PC-3 (cell line): ENCODE measurements at places on chromosomes 7 and 10. TPM values are rescaled to one million over a fixed set of nuclear protein-coding genes. Genes with fewer than 3 reads are reported as not detected.

ZNF488 gene
- total RNA-seq: 1.7 and 2.1 TPM in 2 replicates

DNA sequence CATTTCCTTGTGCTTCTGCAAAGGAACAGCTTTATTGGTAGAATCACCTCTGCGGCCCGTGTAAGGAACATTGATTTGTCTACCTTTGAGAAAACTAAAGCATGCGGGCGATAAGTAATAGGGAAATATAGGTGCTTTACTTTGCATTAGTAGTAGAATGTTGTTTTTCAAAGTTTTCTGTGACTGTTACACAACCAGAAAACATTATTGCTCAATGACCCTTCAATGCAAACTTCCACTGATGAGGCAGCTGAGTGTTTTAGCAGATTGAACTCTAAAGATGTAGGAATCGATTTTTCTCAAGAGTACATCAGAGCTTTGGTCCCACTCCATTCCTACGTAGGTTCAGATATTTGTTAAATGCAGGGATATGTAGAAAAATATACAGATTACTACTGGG, 427.8 kb downstream of the DNAJB9 start:
- no peak for DNase-seq

DNA sequence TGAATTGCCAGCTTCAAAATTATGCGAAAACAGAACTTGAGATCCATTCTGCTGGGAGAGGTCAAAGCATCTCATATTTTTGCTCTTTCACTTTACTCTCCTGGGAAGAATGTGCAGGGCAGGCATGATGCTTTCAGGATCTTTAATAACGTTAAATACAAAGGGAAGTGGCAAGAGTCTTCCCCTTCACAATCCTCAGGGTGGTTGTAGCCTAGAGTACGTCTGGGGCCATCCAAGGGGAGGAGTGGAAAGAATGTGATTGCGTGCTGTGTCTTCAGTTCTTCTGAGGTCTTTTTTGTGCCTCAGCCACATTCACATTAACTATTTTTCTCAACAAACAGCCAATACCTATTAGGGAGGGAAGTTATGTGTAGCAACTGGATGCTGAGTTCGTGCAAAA, 207.3 kb downstream of the HGF start:
- no peak for DNase-seq

- peak; percentile 39 for DNase-seq
Measured at GRCh38 chr7:9835199-9835598, 1138.5 kb upstream of the PHF14 start.

NEUROG3 gene
- not detected in 2 replicates for total RNA-seq

DNA sequence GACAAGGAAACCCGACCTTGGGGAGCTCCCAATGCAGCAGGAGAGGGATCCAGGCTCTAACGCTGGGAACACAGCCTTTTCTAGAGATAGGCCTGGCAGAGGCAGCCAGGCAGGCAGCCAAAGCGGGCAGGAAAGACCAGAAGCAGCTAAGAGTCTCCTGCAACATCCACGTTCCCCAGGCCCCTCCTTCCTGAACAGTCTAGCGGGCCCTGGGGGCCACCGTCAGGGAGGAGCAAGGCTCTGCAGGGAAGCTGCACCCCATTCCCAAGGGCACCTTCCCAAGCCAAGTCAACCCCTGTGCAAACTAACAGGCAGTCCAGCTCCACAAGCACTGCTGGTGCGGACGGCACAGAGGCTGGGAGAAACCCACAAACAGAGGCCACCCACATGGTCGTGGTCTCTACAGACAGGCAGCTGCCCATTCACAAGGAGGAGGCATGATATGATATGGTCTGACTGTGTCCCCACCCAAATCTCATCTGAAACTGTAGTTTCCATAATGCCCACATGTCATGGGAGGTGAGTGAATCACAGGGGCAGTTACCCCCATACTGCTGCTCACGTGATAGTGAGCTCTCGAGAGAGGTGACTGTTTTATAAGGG, 115.7 kb downstream of the MAD1L1 start:
- DNase-seq: no peak

GIMAP1 gene
- total RNA-seq: not detected in 2 replicates

DNA sequence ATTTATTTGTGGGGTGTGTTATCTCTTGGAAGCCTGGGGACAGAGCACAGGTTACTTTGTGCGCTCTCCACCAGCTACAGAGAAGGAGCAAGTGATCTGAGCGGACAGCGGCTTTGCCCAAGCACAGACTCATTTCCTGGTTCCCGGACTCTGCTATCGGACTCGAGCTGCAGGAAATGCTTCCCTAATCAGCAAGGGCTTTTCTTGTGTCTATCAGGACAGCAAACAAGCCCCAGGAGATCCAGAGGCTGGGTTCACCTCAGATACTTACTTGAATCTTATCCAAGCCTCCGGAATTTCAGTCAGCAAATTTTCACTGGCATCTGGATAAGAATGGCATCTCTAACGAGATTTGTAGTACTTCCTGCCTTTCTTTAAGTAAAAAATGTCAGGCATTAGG, 27.8 kb downstream of the MRC1 start:
- DNase-seq: peak; percentile 46

DNA sequence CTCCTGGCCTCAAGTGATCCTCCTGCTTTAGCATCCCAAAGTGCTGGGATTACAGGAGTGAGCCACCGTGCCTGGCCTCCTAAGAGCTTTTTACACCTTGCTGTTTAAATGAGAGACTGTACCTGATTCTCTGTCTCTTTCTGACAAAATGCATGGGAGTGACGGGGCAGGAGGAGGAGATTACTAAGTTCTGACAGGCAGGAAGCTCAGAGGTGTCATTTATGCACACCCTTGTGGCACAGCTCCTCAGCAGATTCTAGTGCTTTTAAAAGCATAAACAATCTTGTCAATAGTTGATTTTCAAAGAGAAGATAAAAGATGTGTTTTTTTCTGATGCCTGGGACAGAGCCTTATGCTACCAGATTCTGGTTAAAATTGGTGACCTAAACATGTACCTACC, 39.7 kb upstream of the STEAP4 start:
- no peak for DNase-seq

- no peak for DNase-seq
Measured at GRCh38 chr10:78184851-78185692, 151.4 kb downstream of the RPS24 start.

GRCh38 chr10:103853428-103854264, 1.7 kb downstream of the SH3PXD2A start:
- no peak for DNase-seq

CHCHD2 gene
- 499 and 578 TPM in 2 replicates for total RNA-seq

GRCh38 chr10:3616880-3617279, 168.1 kb downstream of the KLF6 start:
- DNase-seq: no peak

DNA sequence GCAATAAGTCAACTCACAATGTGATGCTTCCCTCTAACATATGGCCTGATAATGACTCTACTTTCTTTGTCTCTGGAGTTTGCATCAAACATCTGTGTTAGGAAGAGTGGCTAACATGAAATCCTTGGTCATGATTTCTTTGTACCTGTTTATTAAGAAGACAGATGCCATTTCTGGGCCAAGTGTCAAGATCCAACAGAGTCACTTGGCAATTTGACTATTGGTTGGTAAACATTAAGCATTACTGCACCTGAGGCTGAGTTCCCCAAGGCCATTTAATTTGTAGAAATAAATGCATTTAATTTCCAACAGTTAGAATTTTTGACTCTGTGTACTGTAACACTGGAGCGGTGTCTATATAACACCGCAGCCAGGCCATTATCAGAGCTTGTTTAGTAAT, 403.7 kb downstream of the GALNT17 start:
- no peak for DNase-seq

DNA sequence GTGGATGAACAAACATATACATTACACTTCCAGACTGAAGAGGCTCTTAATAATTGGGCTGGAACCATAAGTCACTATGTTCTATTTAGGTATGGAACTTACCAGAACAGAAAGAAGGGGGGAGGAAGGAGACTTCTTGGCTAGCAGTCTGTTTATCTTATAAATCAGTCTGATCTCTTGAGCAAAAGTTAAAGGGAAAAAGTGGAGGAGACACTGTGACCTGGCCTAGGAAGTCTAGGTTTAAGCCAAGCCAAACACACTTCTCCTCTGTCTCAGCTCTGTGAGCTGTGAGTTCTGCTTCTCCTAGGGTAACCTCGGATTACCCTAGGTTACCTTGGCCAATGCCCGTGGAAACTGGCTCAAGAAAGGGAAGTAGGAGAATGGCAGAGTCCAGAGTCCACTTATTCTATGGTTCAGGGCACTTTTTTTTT, 95.2 kb downstream of the PFKFB3 start:
- DNase-seq: peak; percentile 36

DNA sequence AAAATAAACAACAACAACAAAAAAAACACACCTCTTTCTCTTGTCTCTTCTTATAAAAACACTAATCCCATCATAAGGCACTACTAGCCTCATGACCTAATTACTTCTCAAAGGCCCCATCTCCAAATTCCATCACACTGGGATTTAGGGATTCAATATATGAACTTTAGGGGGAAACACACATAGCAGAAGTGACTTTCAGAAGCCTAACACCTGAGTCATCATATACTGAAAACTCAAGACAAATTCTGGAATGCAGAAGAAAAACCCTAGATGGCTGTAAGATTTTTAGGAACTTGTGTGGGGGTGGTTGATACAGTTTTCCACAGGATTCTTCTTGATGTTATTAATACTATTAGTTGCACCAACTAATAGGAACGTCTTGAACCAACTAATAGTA, 33.7 kb upstream of the CSTF2T start:
- DNase-seq: peak; percentile 40

PRPS1L1 gene
- not detected in 2 replicates for total RNA-seq

GRCh38 chr10:11798845-11799735, 24.1 kb upstream of the PROSER2 start:
- DNase-seq: no peak

DNA sequence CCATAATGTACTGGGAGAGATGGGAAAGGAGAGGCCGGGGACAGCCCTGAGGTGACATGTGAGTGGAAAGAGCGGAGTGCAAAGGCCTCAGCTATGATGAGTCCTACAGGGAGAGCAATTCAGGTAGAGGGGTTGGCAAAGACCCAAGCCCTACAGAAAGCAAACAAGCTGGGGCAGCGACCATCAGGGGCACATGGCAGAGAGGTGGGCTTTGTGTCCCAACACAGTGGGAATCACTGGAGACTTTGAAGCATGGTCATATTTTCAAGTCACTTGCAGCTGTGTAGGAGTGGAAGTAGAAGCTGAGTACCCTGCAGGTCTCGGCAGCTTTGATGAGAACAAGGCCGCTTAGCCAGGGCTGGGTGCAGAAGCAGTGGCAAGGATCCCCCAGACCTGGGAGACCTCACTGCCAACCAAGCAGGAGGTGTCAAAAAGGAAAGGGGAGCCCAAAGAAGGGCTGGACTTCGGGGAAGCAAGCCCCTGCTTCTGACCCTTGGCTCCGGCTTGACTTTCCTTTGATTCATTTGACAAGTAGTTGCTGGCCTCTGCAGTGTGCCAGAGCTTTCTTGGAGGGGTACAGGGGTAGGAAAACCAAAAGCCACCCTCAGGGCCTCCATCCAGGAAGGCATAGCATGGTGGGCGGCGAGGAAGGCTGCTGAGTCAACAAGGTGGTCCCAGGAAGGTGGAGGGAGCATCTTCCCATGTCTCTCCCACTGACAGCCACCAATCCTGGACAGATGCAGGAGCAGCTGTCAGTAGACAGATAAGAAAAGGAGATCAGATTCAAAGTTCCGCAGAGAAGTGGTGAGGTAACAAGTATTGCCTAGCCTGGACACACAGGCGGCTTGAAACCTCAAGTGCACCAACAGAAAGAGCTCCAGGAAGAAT, 1.9 kb upstream of the PGAM2 start:
- DNase-seq: no peak

- no peak for DNase-seq
Measured at GRCh38 chr7:83798489-83798888, 149.6 kb upstream of the SEMA3E start.

GRCh38 chr10:68082872-68083271, 7.8 kb upstream of the HERC4 start:
- DNase-seq: peak; percentile 89

H2BK1 gene
- total RNA-seq: not detected in 2 replicates

KCNH2 gene
- 0.84 and 1.6 TPM in 2 replicates for total RNA-seq

CBLL1 gene
- total RNA-seq: 10.6 and 10.7 TPM in 2 replicates

DNA sequence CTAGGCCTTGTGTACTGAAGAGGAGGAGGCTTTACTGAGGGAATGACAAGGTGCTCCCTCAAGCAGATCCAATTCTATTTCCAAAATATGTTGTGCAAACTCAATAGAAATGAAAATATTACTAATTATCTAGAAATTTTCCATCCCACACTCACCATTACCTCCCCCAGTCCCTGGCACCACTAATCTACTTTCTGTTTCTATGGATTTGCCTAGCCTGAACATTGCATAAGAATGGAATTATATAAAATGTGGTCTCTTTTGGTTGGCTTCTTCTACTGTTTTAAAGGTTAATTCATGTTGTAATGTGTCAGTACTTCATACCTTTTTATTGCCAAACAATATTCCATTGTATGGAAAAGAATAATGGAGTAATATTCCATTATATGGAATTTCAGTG, 18.7 kb upstream of the NUB1 start:
- DNase-seq: no peak

- DNase-seq: no peak
Measured at GRCh38 chr10:72265508-72265907, 8.2 kb upstream of the DDIT4 start.

ABCB1 gene
- not detected in 2 replicates for total RNA-seq

- DNase-seq: peak; percentile 61
Measured at GRCh38 chr10:17643339-17643754, 604 bp upstream of the STAM start.

DNA sequence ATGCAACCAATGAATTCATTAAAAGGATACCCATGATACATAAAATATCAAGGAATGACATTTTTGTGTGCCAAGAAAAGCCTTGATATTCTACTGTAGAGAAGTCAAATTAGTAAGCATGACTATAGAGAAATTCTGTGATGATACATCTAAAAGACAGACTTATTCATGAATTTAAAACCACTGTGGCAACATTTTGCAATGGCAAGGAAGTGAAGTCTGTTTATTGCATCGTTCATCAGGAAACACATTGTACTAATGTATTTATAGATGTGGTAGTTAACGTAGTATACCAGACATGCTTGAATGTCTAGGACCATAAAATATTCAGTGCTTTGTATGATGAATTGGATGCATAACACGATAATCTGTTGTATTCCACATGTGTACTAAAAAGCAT, 9.3 kb upstream of the CLEC5A start:
- DNase-seq: no peak
